HuH-7.5 (cell line): ENCODE measurements at places on chromosomes 7 and 10.

DNA sequence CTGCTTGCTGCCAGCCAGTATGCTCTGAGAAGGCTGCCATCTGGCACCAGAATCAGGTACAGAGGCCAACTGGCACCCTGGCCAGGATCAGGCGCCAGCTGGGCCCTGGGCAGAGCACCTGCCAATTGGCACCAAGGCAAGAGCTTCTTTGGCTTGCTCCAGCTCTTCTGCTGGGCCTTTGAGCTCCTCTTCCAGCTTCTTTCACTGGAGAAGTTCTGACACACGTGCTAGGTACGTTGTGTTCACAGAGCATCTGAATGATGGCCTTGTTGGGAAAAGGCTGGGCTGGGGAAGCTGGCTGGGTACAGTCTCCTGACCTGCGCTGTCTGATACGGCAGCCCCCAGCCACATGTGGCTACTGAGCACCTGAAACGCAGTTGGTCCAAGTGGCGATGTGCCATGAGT lies 31.7 kb upstream of the OPALIN start:
- no peak for DNase-seq

DNA sequence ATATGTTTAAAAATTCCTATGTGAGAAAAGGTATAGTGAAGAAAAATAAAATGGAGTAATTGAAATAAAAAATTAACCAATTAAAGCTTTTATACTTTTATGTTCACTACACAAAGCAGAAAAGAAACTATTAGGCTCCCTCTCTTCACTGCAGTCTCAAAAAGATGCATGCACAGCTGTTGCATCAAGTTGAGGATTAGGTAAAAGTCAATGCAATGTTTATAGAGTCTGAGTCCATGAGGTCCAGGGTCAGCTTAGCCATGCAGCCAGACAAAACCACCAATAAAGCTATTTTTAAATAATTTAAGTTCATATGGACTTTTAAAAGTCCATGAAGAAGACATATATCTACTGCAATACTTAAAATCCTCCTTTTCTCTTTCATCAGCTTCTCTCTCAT lies 31.1 kb upstream of the ING3 start:
- DNase-seq: no peak

- DNase-seq: no peak
These were observed 12.4 kb upstream of the ZNF716 start for GRCh38 chr7:57437581-57437980.

DNA sequence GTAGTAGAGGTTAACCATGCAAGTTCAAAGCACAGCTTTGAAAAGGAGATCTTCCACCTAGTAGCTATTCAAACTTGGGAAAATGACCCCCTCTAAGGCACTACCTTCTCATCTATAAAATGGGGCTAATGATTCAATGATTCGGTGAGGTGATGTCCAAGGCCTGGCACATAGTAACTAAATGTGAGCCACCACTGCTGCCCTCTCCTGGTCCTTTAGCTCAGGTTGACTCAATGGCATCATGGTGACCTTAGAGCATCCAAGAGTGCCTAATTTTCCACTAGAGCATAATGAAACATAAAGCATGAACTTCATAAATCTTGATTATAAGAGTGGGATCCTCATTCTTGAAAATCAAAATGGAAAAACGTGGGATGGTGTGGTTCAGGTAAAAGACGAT lies 16.3 kb upstream of the PLCE1 start:
- no peak for DNase-seq

GRCh38 chr7:114936471-114936870 lies 14.6 kb downstream of the MDFIC start:
- no peak for DNase-seq

GRCh38 chr10:24206334-24206733 lies 2.6 kb upstream of the KIAA1217 start:
- DNase-seq: no peak

DNA sequence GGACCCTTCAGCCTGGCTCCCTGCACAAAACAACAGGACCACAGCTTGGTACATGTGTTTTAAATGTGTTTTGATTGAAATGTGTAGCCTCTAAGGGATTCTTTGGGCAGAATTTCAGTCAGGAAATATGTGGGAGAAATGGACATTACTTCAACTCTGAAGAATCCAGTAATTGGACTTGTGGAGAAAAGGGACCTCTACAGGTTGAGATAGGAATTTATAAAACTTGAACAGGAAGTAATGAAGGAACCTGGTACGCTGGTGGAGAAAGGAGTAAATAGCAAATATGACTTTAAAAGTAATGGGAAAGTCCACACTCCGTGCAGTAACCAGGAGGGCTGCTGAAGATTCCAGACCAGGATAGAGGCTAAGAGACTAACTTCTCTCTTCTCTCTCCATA lies 220.5 kb downstream of the LHFPL3 start:
- DNase-seq: no peak

DNA sequence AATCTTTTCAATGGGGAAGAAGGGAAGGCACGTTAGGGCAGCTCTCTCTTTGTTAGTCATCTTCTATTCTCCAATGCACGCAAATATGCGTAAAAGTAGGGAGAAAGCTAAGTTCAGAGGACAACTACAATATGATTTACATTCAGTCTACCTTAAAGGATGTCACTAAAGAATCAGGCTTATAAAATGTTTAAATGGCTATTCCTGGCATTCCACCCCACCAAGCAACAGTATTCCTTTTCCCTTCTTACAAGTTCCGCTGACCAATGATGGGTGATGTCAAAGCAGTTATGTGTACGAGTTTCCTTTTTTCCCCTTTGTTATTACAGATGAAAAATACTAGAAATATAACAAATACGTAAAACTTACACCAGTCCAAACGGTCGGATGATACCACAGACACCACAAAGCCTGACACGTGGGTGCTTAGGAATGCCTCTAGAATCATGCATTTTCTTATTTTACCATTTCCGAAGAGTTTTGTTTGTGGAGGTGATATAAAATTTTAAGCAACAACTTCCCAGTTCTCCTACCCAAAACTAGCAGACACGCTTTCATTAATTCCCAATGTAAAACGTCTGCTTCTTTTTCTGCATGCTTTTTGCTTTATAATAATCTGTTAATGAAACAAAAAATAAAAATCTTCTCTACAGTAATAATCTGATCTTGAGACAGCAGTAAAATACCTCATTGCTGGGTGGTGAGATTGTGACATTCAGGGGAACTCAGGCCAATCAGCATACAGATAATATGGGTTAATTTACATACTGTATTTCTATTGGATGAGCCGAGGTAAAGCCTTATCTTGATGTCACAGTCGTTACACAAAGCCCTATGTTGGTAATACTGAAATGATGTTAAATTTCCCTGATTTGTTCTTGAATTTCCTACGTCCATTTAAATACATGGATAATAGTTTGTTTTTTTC lies 708 bp upstream of the GPR85 start:
- DNase-seq: peak; percentile 15

GRCh38 chr7:77329466-77330168 lies 86.5 kb downstream of the GSAP start:
- DNase-seq: no peak

DNA sequence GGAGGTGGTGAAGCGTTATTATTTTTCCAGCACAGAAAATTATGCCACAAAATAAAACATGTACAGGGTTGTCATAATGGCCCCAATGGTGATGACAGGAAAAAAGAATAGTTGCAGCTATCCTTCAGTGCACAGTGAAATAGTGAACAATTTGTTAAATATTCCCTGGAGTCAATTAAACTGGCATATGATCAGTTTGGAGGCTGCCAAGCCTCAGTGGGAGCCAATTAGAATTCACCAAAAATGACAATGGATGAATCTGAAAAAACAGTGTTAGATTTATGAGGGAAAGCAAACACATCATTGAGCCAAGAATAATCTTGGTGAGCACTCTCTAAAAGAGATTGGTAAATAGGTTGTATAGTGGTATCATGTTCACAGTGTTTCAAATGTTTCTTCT lies 146.3 kb downstream of the OTUD1 start:
- no peak for DNase-seq

GRCh38 chr7:3153118-3153517 lies 109.5 kb upstream of the CARD11 start:
- DNase-seq: no peak

GRCh38 chr7:21011153-21011552 lies 224.5 kb upstream of the SP8 start:
- no peak for DNase-seq

GRCh38 chr7:66664590-66665293 lies 36.1 kb downstream of the KCTD7 start:
- no peak for DNase-seq

DNA sequence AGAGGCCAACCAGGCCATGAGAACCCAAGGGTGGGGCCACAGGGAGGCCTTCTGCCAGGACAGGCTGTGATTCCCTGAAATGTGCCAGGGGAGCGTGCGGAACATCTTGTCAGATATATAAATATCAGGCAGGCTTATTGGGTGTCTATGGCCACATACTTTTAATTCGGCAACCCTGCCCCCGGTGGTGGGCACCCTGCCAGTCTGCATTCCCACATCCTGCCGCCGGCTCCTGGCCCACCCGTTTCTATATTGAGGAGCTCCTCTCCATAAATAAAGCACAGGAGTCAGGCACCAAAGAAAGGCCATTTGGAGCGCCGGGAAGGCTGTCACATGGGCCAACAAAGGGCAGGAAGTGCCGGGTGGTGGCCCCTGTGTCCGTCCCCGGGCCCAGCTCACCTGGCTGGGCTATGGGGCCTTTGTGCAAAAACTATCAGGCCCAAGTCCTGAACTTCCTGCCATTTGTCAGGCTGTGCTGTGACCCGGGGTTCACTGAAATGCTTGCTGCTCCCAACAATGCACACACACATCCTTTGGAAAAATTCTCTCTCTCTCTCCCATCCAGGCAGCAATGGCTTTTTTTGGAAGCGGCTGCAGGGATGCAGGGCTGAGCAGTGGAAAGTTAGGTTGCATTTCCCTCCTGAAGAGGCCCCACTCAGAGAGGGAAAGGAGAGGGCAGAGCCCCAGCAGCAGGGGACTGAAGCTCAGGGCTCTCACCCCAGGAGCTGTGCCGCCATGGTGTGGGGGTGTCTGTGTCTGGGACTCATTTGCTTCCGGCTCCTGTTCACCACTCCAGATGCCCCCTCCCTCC lies 25.0 kb upstream of the PODXL start:
- no peak for DNase-seq

DNA sequence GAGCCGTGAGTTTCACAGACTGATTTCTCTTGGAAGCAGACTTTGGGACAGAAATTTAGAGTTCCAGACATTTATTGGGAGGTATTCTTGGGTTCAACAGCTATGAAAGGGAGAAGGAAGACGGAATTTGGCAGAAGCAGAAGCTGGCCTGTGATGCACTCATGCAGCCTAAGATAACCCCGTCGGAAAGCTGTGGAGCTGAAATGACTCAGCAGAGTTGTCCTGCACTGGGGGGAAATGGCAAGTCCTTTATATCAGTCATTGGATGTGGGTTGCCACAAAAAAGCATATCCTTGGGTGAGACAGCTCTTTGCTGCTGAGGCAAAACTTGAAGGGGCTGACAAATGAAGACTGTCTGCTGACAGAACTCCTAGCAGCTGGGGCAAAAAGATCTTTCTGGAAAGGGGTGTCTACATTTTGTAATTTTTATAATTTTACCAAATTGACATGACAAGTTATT lies 11.5 kb upstream of the MICU1 start:
- no peak for DNase-seq

GRCh38 chr10:100781145-100781665 lies 35.8 kb downstream of the PAX2 start:
- DNase-seq: no peak

DNA sequence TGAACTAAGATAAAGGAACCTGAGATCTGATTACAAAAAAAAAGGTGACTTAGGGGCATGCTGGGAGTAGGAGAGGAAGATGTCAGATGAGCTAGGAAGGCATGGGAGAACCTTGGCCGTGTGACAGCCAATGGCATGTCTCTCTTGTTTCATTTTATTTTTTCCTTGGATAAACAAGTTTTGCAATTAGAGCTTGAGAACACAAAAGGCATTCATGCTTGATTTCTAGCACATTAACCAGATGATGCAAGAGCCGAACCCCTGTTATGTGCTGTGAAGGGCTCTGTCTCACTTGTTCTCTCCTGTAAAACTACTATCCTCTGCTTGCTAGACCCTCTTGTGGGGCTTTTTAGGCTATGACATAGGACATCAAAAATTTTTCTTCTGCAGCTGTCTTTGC lies 134.3 kb upstream of the ASAH2 start:
- DNase-seq: no peak

GRCh38 chr10:61663466-61663865 lies 737 bp downstream of the CABCOCO1 start:
- DNase-seq: no peak

- DNase-seq: peak; percentile 73
These were observed 6.7 kb downstream of the ATP6V1F start for GRCh38 chr7:128869138-128869943.

DNA sequence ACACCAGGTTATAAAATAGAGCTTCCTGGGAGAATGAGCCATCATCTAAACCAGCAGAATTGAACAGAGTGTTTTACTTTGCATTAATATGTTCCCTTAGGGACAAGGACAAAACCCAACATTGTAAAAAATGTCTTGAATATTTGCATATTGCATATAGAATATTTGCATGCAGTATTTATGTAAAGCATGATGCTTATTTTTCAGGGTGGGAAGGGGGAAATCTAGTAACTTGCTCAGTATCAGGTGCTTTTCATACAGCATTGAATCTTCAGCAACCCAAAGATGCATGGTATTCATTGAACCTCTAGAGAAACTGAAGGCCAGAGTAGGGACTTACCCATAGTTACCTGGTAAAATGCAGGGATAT lies 409.2 kb upstream of the ZMIZ1 start:
- DNase-seq: no peak

- DNase-seq: no peak
These were observed 812.8 kb downstream of the LRMDA start for GRCh38 chr10:76244061-76244686.

- no peak for DNase-seq
These were observed 147.1 kb downstream of the WDR11 start for GRCh38 chr10:120998251-120998650.

DNA sequence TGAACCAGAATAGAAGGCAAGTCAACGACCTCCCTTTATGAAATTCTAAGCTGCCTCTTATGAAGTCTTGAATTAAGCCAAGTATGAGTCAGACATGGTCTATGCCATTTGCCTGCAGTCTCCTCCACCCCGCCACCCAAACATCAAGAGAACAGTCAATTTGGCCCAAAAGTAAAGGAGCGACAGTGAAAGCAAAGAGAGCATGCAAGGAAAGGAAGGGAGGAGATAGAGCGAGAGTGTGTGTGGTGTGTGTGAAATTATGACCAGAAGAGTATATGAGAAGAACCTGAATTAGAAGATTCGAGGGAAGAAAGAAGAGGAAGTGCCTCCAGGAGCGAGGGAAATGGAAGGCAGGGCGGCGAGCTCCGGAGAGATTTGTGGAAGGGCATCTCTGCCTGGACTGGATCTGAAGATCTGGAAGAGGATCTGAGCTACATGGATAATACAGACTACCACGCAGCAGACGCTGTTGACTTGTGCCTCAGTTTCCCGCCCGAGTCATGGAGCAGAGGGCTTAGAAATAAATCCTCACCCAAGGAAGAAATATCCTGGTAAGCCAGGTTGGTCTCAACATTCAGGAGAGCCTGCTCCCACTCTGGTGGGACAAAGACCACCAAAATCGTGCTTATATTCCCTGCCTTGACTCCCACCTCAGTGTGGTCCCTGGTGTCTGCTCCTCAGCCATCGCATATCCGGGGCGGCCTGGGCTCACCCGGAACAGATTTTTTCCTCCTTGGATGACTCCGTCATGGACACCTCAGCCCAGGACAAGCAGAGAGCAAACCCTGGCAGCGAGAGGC lies 459 bp downstream of the ZDHHC6 start:
- DNase-seq: no peak
